ENCODE measurements at places on chromosomes 4 and X.
A peak's percentile ranks its signal among the peaks of the same experiment; 100 is the strongest.

GRCh38 chr4:7559741-7560395 is 125.1 kb upstream of the PSAPL1 start:
- DNase-seq: no peak

DNA sequence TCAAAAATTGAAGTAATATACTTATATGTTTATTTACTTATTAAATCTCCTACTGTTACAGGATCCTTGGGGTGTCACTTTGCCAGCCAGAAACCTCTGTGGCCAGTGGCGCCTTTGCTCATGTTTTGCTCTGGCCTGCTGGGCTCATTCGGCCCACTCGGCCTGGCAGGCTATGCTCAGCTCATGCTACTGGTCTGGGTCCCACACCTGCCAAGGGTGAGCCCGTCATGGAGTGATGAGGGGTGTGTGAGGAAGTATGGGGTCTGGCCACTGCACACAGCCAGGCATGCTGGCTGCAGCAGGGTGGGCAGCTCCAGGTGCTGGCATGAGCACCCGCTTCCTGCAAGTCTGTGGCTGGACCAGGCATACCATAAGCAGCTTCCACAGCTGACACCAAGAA is 25.1 kb downstream of the ADH7 start:
- no peak for DNase-seq

- DNase-seq: no peak
These were observed 265.1 kb upstream of the FAM241A start for GRCh38 chr4:111880116-111880515.

GRCh38 chrX:57453901-57454300 is 137.9 kb upstream of the ZXDB start:
- DNase-seq: peak; percentile 11

GRCh38 chrX:106728337-106728736 is 1.8 kb downstream of the RNF128 start:
- DNase-seq: peak; percentile 25

DNA sequence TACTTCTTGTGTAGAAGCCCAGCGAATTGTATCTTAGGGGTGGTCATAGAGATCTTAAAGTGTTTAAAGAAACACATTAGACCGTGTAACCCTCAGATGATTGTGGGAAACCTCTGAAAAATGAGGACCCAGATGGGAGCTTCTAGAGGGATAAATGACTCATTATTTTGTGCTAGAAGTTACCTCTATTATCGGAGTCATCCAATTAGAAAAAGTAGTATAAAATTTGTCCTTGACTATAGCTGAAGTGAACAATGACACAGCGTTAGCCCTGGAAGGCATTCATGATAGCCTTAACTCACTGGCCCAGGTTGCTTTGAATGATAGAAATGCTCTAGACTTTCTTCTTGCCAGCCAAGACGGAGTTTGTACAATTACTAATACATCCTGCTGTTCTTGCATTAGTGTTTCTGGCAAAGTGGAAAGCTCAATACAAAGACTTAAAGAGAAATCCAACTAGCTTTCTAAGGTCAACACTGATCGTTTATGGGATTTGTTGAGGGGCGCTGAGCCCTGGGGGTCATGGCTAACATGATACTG is 178.9 kb upstream of the VEGFC start:
- DNase-seq: peak; percentile 51

- peak; percentile 94 for DNase-seq
These were observed 55.3 kb downstream of the SOD3 start for GRCh38 chr4:24850674-24851073.

DNA sequence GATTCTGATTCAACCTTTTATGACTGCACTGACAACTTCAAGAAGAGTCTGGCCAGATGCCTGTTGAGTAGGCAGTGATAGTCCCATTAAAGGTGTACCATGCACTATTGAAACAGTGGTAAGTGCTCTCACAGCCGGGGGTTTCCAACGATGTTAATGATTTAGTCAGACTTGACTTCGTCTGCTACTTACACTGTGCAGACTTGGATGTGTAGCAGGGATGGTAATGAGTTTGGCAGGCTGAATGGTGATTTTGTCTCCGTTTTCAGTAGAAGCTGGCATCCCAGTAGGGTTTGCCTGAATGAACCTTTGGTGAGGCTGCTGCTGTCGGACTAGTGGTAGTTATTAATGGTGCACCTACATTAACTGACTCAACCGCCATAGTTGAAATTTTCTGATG is 52.0 kb upstream of the TMSB15B start:
- DNase-seq: no peak

DNA sequence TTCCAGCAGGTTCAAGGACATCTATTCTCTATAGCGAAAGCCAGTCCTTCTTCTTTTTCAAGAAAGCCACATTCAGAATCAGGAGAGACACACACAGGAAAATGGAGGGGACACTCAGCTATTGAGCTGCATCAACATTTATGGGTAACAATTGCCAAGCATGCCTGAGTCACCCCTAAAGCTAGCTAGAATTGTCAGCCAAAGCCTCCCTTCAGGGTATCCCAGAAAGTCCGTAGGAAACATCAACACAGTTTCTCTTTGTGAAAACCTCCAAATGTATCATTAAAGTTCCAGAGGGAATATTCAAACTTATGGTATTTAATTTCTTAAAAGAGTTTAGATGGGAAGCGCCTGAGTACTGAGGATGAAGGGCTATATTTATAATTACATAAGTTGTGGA is 331.1 kb upstream of the SLC7A11 start:
- peak; percentile 37 for DNase-seq

DNA sequence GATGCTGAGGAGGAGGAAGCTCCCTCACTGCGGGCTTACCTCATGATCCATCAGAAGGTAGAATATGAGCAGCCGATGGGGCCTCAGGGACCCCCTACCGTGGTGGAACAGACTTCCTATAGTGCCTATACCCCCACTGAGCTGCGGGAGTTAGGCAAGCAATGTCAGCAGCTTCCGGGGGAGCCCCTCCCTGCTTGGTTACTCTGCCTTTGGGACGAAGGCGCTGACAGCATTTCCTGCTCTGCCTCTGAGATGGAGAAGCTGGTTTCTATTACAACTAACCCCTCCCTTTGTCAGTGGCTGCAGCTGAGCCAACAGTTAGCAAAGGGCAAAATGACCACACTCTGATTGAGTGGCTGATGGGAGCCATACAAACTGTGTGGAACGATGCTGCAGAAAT is 430.7 kb downstream of the IDS start:
- peak; percentile 36 for DNase-seq

- peak; percentile 40 for DNase-seq
These were observed 5.5 kb downstream of the ATP10D start for GRCh38 chr4:47490550-47490949.

- DNase-seq: no peak
These were observed at the start of gene L1CAM for GRCh38 chrX:153885968-153886903. Gene L1CAM (minus strand): TSS chrX:153886173. CDS start chrX:153875836, 10,337 bp downstream.

DNA sequence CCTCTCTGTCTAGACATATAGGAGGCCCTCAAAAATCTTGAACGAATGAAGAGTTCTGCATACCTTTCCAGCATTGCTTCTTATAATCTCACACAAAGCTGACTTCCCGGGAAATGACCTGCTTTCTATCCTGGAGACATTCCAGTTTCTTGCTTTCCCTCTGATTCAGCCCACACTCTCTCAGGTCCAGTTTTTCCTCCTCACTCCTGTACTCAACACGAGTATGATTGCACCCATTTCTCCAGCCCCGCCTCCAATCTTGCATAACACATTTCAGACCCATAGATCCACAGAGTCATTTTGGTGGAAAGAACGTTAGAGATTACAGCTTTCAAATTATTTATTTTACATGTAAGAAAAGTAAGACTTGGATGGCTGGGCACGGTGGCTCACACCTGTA is 127.5 kb upstream of the TLR3 start:
- DNase-seq: peak; percentile 32

DNA sequence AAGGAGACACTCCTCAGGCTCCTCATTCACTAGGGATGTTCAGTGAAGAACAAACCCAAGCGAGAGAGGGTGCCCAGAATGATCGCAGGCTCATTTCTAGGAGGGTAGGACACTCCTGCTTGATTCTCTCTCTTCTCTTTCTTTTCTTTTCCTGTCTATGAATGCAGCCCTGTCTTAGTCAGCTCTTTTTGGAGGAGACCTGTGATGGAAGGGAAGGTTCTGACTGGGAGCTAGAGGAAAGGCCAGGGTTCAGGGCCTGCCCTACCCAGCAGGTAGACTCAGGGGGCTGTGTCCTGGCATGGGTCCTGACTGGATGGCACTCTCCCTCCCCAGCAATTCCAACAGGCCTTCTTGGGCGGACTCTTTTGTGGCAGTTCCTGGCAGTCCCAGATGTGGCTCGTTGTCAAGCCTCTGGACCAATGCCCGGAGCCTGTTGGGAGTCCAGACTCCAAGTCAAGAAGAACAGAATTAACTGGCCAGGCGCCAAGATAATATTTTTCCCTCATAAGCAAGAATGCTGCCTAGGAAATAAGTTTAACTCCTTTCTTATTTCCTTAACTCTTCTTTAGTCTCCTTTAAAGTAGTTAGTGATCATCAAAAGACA is 139.4 kb upstream of the SCML1 start:
- peak; percentile 87 for DNase-seq

GRCh38 chr4:179563741-179564140 is 2121.5 kb upstream of the AGA start:
- no peak for DNase-seq

DNA sequence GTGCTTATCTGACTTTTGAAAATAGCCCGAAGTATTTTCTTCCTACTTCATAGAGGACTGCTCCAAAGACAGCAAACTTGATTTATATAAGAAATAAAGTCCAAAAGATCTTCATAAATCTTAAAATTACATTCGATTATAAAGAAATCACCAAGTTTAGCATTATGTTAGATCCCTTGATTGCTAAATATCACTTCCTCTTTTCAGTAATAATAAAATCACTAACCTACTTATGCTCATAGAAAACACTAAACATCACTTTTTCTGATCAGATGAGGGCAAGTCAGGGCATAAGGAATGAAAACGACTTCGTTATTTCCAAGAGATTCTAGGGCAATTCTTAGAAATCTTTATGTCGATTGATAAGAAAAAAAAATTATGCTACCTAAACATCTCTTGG is 32.0 kb downstream of the DYNLT3 start:
- DNase-seq: no peak

GRCh38 chr4:82787342-82787741 is 11.3 kb downstream of the SCD5 start:
- DNase-seq: peak; percentile 49

GRCh38 chr4:87026800-87027495 is 92.1 kb downstream of the AFF1 start:
- DNase-seq: no peak

- DNase-seq: no peak
These were observed 46.2 kb downstream of the SMARCA5 start for GRCh38 chr4:143559757-143560147.

- no peak for DNase-seq
These were observed 1.4 kb upstream of the IRS4 start for GRCh38 chrX:108737754-108738153.

DNA sequence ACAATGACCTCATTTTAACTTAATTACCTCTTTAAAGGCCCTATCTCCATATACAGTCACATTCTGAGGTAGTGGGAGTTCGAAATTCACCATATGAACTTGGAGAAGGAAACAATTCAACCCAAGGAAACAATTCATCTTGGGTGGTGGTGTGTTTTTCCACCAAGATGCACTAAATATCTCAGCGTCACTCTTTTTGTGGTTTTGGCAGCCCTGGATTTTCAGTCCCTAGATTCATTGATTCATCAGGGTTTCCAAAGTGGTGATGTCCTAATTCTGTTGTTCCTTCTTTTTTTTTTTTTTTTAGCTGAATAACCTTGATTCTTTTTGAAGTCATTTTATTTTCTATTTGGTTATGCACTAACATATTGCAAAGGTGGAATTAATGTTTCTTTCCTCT is 162.6 kb upstream of the RAPGEF2 start:
- DNase-seq: no peak

GRCh38 chr4:110196871-110197528 is 1.4 kb downstream of the ELOVL6 start:
- DNase-seq: peak; percentile 31

- peak; percentile 79 for DNase-seq
These were observed 10.0 kb upstream of the ASMTL start for GRCh38 chrX:1462596-1463251.

DNA sequence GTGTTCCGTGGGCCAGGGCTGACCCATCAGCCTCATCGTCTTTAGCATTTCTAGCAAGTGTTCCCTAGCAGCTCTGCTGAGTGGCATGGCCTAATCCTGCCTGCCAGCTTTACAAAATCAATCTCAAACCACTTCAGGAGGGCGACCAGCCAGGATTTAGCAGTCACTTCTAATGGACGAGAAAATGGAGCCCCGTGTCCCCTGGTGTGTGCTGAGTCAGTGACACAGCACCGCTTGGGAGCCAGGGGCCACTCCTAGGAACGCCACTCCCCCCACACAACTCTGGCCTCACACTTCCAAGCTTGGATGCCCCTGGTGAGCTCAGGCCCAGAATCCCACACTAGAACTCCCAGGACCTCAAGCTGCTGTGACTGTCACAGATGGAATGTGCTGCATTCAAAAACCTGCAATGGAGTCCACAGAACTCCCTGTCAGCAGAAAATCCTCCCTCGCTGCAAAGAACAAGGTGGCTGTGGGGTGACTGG is 311.2 kb upstream of the GATB start:
- no peak for DNase-seq

GRCh38 chrX:36859231-36859630 is 148.9 kb upstream of the FAM47C start:
- DNase-seq: no peak

DNA sequence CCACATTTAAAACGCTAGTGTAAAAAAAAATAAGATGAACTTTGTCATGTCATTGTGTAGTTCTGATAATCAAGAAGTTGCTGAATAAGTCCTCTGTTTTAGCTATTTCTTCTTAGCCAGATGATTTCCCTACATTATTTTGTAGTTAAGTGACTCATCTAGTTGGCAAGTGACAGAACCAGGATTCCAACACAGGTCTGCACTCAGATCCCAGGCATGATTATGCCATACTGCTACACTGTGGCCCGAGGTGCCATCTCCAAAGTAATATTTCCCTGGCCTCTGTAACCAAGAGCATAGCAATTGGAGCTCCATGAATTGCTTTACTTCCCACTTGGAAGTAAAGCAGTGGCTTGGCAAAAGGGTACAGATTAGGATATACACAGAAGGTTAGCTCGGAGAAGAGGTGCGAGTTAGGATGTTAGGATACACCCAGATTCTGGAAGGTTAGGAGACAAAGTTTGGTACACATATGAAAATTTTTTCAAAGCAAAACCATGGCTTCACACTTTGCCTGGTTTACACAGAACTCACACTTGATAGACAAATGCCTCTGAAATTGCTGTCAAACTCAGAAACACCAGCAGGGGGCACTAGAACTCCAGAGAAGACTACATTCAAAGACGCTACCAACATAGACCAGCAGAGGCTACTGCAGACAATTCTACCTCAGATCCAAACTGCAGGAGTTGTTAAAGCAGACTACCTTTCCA is 41.4 kb downstream of the SRPX2 start:
- DNase-seq: peak; percentile 86

- peak; percentile 40 for DNase-seq
These were observed 549.1 kb upstream of the EPHA5 start for GRCh38 chr4:66219401-66219800.

DNA sequence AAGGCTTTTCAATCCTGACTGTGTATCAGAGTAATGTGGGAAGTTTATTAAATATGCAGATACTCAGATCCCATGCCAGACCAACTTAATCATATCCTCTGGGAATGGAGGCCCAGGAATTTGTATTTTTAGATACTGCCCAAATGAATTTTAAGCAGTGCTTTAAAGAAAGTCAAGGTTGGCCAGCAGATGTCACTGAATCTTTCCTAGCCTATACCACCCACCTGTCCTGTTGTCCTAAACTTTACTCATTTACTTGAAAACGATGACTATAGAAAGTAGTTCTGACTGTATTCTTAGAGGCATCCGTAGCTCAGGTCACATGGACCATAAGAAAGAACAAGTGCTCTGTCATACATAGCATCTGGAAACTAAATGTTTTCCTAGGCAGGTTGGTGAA is 79.9 kb downstream of the AMOT start:
- DNase-seq: peak; percentile 24

All from fibroblast of the aortic adventitia (primary cell).